NCI-H1930 (cell line): ENCODE measurements at places on chromosomes 7 and 10.

- no peak for DNase-seq
Measured at GRCh38 chr7:77425101-77426051, 9.2 kb upstream of the GSAP start.

DNA sequence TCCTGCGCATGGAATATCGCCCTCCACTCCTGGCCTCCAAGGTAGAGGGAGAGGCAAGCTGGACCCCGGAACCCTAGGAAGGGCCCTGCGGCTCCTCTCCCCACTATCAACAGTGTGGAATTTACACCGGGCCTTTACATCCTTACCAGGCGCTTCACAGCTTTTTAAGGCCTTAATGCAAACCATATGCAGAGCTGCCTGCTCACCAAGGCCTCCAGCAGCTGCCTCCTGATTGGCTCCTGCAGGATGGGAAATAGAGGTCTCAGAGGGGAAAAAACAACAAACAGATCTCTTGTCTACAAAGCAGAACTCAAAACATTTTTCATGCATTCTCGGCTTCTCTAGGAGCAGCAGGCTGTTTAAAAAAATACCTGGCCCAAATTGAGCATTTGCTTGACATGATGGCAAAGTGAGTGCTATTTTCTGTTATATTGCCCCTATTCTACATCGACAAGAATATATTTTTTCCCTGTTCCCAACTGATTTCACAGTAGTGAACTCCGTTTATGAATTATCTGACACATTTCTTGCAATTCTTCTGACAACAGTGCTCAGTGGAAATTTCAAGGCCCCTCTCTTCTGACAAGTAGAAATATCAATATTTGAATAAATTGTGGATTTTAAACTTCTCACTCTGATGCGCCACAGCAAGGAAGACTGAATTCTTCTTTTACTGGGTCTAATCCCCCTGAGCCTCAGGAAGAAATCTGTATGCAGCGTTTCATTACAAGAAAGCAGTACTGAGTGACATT is 51.7 kb downstream of the EBF3 start:
- no peak for DNase-seq

DNA sequence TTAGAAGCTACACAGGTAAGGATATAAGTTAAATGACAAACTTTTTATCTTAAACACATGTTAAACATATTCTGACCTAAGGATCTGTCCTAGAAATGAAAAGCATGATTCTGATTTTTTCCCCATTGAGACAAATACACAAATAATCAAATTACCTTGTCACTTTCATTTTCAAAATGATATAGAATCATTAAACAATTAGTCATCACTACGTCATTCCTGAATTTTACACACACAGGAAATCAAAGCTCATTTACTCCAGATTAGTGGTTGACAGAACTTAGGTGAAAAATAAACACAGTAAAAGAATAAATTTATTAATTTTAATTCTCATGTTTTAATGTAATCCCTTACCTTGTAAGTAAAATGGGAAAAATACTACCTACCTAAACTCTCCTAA is 89.0 kb downstream of the AASS start:
- DNase-seq, result no peak

GRCh38 chr7:33673029-33673700 is 232.2 kb upstream of the BMPER start:
- DNase-seq, result no peak

GRCh38 chr10:124125305-124126116 is 32.1 kb upstream of the CHST15 start:
- no peak for DNase-seq
